ENCODE measurements at places on chromosomes 6 and 20.
A peak's percentile ranks its signal among the peaks of the same experiment; 100 is the strongest.

- DNase-seq: no peak
Observed at GRCh38 chr6:35786810-35787209, 6.0 kb downstream of the CLPSL1 start.

- no peak for DNase-seq
Observed at GRCh38 chr6:161549977-161550655, 276.3 kb upstream of the AGPAT4 start.

DNA sequence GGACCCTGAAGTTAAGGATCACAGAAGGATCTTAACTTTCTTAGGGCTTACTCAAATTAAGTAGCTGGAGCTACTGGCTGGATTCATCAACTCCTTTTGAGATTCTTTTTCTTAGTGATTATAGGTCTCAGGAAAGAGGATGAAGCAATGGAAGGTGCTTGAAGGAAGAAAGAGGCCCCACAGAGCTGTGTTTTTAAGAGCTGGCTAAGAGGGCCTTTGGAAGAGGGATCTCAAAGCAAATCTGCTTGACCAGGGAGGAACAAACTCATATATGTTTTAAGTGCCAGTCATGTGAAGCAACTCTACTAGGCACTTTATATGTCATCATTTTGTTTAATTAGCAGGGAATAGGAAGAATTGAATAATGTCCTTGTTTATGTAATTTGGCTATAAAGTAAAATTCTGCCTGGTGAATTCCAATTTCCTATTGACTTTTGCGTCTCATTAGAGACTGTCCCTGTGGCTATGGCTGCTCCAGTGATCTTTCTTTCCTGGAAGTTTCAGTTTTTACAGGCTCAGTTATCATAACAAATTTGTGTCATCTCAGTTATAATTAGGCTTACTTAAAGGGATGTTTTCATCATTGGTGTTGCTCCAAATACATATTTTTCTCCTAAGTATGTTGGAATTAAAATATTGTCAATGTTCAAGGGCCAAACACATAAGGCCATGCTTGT lies 222.8 kb upstream of the CITED2 start:
- no peak for DNase-seq

DNA sequence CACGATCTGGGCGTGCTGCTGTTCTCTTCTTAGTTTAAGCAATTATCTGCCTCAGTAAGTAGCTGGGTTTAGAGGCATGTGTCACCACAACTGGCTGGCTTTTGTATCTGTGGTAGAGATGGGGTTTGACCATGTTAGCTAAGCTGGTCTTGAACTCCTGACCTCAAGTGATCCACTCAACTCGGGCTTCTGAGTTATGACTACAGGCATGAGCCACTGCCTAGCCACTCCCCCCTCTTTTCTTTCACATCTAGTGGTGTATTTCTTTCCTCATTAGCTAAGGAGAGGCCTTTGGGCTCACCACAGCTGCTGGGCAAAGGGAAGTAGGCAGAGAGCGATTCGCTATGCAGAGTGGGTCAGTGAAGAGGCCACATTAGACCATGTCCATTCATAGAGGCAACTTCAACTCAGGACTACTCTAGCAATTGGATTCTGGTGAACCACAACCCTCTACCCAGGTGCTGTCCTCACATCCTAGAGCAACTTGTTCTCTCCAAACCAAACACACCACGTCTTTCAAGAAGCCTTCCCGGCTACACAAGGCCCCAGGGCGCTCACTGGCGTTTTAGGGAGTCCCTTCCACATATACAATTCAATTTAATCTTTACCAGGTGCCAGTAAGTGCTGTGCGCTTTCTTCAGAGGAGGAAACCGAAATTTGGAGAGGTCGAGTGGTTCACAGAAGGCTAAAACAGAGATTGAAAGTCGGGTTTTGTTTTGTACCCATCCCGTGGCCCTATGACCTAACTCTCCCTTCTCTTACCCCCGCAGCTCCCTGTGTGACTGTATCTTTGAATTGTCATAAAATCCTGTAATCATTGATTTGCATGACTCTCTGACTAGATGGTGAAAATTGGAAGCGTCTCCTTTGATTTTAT lies 26.5 kb upstream of the GFOD1 start:
- DNase-seq: peak; percentile 38

DNA sequence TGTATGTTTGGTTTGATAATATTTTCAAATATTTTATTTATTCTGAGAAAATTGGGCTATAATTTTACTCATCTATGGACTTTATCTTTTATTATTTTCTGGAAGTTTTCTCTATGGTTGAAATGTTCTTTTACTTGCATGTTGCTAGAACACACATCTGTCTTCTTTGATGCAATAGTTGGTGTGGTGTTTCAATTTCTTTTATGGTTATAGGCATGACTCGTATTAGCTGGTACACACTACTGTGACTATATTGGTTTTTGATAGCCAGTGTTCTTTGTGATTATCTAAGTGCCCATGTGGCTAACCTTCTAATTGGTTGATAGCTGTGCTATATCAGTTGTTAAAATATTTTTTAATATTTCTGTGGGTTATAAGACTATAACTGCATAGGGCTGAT lies 1343.3 kb upstream of the GJE1 start:
- no peak for DNase-seq

DNA sequence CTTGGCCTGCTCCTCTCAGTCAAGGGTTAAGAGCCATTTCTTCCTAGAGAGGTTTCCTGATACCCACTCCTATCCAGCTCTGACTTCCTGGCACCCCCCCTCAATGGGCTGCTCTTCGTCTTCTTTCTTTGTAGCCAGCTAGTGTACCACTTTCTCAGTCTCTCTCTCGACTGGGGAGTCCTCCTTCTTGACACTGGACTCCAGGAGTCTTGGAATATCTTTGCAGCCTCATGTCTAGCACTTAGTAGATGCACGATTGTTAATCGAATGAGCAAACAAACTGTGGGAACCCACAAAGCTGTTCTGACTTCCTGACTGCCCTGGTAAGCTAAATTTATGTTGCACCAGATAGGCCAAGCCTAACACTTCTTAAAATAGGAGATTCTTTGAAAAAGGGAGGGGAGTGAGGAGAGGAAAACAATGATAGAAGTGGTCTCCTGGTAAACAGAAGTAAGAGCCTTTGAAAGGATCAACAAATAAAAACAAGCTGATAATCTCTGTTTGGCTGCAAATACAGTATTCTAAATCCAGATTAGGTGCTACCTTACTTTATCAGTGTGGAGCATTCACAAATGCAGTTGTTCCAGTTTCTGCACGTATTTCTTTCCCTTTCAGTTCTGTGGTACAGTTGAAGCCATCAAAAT lies 160.1 kb upstream of the CITED2 start:
- DNase-seq: peak; percentile 15

DNA sequence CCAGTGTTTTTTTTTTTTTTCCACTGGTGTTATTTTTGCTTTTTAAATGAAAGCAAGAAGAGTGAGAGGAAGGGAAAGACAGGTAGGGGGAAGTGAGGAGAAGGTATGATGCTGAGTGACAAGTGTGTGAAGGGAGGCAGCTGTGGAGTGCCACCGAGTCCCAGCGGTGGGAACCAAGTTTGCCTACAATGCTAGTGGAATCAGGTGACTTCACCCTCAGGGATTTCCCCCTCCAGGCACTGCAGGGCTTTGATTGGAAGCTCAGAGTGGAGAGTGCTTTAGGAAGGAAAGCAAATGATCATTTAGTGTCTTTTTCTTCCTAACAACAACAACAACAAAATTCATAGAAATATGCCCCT lies 120.5 kb upstream of the ENPP5 start:
- peak; percentile 19 for DNase-seq

DNA sequence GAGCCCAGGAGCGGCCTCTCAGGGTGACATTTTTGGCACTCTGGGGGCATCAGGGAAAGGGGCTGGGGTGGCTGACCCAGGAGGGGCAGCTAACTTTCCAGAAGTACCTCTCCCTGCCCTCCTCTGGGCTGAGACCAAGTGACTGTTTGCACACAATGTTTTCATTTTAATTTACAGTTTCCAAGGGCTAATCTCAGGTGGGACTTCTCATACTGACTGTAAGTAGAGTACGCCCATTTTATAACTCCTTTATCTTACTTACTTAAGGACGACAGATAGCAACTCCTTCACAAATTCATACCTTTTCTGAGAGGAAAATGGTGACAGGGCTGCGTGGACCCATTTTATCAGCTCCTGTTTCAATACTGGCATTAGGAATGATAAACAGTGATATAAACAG lies 172.9 kb upstream of the EXOC2 start:
- DNase-seq: no peak

GRCh38 chr20:25984933-25985332 lies 288.3 kb upstream of the ZNF337 start:
- no peak for DNase-seq

DNA sequence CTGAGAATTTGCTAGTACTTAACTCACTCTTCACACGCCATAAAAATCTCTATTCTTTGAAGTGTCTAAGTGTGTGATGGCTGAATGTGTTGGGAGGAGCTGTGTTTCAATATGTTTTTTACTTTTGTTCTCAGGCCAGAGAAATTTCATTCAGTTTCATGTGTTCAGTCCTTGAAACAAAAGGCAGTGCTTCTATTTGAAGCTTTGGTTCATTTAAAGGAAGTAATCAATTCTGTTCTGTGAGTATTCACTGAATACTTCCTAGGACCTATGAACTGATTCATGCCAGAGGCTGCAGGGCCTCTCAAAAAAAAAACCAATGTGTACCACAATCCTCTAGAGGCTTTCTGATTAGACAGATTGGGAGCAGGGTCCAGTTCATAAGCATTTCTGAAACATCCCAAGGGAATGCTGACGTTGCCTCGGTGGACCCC lies 12.4 kb upstream of the F13A1 start:
- DNase-seq: peak; percentile 86

GRCh38 chr6:167420858-167421766 lies 96.2 kb downstream of the TTLL2 start:
- no peak for DNase-seq

GRCh38 chr6:3612341-3613041 lies 139.0 kb downstream of the PXDC1 start:
- DNase-seq: no peak

GRCh38 chr6:16909658-16910360 lies 148.5 kb upstream of the ATXN1 start:
- DNase-seq: no peak

DNA sequence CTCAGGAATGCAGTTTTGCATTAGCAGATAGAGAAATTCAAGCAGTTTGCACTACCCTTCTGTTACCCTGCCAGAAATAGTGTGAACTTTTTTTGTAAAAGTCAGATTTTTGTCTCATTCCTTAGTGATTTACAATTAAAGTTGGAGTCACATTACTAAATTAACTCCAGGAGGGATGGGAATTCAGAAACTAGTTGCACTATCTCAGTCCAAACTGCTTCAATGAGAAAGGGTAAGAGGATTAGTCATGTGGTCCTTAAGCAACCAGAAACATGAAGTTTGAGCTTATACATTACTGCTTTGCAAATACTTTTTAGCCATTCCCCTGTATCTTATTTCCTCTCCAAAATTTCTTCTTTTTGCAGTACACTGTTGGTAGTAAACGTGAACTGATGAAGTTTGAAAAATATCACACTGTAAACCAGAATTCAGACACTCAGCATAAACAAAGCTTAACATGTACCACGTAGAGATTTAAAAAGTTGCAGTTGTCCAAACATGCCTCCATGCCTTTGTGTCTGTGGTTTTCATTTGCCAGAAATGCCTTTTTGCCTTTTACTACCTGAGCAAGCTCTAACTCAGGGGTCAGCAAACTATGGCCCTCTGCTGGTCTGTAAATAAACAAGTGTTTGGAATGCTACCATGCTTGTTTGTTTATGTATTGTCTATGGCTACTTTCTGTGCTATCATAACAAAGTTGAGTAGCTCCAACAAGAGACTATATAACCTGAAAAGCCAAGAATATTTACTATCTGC lies 49.7 kb downstream of the TP53INP2 start:
- peak; percentile 22 for DNase-seq

DNA sequence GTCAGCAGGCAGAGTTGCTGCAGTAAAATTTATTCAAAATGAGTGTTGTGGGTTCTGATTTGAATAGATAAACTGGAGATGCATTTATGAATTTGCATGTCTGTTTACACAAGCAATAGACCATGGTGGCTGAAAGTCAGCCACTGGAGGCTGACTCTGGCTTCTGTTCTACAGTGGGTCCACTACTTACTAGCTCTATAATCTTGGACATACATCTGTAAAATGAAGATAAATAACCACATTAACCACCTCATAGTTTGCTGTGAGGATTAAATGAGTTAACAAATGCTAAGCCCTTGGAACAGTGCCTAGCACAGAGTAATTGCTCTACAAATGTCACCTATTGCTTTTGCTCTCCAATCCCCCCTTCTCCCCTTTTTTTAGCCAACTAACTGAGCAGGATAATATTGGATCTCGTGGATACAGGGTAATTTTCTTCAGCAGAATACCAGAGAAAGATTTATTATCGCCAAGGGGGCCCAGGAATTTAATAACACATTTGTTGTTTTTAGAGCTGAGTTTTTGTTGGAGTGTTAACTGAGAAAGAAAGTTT lies 1.4 kb upstream of the PM20D2 start:
- peak; percentile 61 for DNase-seq
